Ureter (tissue), 1 donor: ENCODE measurements at places on chromosomes 13 and 19.

DNA sequence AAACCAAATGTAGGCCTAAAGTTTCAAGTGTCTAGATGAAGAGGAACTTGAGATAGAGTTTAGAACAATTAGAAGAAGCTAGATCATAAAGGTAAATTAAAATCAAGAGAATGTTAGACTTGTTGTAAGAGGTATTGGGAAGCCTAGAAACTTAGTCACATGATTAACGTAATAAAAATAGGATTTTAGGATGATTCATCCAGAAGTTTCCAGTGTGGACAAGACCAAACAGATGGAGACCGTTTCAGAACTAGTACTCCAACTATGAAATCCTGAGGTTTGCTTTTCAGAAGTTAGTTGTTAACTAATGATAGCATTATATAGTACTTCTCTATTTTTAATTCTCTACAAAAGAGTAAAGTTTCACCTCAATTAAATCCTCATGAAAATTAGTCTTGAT, 104.9 kb downstream of the MZT1 start:
- no peak for DNase-seq

- DNase-seq: no peak
Observed at GRCh38 chr13:26067601-26068000, 15.8 kb upstream of the SHISA2 start.

DNA sequence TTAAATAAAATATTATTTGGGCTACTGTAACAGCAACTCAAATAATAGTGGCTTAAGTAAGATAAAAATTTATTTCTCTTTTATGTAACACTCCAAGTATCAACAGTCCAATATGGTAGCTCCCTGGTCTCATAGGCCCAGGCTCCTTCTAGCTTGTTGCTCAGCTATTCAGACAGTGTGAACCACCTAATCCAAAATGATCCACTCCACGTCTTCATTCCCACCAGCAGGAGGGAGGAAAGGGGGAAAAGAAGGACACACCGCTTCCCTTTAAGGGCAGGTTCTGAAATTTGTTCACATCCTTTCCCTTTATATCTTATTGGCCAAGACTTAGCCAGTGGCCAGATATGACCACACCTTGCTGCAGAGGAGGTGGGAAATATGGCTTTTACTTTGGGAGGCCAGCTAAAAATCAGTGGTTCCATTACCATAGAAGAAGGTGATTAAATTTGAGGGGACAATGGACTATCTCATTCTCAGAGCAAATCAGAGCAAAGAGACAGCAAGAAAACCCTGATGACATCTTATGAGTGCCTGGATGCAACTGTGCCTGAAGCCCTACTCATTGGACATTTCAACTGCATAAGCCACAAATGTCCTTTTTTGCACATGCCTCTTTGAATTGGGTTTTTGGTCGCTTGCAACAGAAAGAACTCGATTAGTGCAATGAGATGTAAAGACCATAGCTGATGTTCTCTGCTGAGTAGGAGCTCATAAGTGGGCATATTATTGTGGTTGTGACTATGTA, 7.0 kb upstream of the EPOR start:
- no peak for DNase-seq

GRCh38 chr19:34556488-34556887, 74.9 kb downstream of the WTIP start:
- DNase-seq: no peak

GRCh38 chr13:26051657-26052311, at the start of gene SHISA2:
Gene SHISA2, minus strand, starts transcription at chr13:26052016. Its CDS starts 1,041 bp downstream, at chr13:26050975.
- DNase-seq: no peak

DNA sequence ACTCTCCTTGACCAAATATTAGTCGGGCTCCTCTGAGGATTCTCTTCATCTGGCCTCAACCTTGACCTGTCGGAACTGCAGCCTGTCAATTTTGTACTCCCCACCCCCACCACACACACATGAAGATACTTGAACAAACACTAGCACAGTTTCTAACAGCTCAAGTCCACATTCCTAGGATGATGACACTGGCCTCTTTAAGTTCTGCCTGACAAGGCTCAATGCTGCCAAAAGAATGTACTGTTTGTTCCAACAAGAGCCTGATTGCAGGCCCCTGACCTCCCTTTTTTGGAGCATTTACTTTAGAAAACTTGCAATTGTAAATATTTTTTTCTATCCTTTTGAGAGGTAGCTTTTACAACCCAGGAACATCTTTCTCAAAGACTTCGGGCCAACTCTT, 169.2 kb upstream of the IRS2 start:
- no peak for DNase-seq

GRCh38 chr13:50334944-50335343, 319.7 kb downstream of the KCNRG start:
- no peak for DNase-seq

DNA sequence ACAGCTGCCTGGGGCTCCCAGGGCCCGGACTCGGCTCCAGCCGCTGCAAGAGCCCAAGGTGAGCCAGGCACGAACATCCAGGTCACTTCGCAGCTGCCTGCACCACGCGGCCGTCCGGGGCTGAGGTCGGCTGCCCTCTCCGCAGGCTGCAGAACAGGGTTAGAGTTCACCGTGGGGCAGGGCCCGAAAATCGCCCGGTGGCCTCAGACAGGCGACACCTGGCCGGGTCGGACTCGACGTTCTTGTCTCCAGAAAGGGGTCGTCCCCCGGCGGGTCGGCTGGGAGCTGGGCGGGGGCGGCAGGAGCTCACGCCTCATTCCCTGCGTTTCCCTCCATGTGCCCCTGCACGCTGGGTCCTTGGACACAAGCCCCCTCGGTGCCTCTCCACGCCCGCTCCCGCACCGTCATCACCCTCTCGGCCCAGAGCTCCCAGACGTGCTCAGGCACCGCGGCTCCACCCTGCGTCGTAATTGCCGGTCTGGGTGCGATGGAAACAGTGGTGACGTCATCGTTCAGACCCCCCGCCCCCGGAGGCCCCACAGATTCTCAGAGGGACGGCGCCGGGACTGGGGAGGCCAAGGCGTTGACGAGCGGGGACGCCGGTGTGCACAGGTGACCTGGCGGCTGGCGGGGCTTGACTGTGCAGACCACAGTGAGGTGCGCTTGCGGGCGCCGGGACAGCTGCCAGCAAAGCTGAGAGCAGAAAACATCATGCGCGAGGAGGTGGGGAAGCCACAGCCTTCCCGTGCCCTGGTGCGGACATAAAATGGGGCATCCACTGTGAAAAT, 4.0 kb upstream of the GRIN3B start:
- DNase-seq: no peak

DNA sequence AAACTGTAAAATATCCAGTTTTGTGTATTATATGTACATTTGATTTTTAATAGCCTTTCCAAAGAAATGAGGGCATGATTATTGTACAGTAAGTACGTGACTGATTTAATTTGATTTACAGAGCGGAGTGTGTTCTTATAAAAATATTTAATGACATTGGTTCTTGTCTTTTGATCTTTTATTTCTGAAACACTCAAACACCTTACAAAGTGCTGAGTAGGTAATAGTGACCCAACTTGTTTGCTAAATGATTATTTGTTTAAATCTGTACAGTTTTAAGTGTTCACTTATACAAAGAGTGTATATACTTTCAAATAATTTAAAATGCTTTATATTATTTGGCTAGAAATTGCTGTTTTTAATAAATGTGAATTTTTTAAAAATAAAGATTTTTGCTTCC, 71.5 kb downstream of the COG3 start:
- DNase-seq: no peak

- no peak for DNase-seq
Observed at GRCh38 chr13:23843436-23843835, 45.8 kb downstream of the MIPEP start.

DNA sequence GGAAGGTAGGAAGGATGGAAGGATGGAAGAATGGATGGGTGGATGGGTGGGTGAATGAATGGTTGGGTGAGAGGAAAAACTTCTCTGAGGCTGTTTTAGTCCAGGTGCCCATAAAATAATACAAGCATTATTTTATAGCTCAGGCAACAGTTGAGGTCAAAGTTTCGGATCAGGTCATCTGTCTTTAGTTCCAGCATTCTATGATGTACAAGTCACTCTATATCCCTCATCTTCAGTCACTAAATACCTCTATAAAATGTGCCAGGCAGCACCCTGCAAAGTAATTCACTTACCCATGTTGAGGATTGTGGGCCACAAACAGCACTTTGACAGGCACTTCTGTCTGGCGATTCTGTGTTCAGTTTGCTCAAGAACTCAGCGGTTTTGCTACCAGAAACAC, 66.0 kb downstream of the EPSTI1 start:
- DNase-seq: no peak
